ENCODE measurements at places on chromosomes 3 and 15. TPM values are rescaled to one million over a fixed set of nuclear protein-coding genes. Genes with fewer than 3 reads are reported as not detected.

The GOLGA8A gene
- 560 TPM for total RNA-seq

The TIMP4 gene
- total RNA-seq, result not detected

- peak; percentile 86 for ATAC-seq
Measured at GRCh38 chr15:52378746-52379394, 83.3 kb upstream of the MYO5C start.

GRCh38 chr3:177724020-177724638, 526.8 kb upstream of the TBL1XR1 start:
- no peak for ATAC-seq

DNA sequence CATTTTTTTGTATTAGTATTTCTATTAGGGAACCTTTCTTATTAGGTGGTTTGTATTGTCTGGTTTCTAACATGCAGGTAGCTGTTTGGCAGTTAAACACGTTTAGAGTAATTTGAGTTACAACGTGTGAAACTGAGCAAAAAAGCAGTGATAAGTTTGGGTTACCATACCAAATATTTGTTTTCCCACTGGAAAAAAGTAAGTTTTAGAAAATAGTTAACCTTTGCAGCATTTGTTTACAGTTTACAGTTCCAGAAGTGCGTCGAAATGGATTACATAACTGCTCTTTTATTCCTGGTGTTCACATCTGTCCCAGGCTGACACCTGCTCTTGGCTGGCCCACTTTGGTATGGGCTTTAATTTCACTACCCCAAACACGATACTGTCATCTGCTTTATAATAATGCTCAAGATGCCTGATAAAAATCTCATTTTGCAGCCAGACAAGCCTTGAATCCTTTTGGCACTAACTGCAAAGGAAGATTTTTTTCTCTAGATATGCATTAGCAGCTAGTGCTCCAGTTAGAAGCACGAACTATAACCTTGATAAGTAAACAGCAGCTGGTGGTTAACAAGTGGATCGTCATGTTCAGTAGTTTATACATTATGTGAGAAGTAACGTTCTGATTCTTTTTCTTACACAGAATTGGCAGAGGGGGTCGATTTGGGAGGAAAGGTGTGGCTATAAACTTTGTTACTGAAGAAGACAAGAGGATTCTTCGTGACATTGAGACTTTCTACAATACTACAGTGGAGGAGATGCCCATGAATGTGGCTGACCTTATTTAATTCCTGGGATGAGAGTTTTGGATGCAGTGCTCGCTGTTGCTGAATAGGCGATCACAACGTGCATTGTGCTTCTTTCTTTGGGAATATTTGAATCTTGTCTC, 5.3 kb downstream of the EIF4A2 start:
- ATAC-seq, result no peak

DNA sequence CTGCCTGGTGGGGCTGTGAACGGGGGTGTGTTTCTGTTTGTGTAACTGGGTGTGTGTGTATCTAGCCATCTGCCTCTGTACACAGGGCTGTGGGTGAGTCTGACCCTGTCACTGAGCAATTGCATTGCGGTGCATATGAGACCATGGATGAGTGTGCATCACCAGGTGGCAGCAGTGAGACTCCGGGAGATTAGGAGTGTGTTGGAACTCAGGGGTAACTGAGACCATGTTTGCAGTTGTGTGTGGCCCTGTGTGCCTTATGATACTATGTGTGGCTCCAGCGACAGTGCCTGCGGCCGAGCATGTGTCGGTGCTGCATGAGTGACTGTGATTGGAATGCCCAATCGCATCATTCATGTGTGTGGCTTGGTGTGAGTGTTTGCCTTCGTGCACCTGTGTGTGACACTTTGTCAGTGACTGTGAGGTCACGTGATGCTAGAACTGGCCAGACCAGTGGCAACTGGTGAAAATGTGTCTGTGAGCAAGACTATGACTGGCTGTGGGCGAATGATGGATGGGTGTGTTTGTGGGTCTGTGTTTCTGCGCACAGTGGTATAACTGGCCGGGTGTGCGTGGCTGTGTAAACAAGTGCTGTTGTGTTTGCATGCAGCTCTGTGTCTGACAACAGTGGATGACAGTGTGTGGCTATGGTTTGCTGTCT, 14.0 kb downstream of the VILL start:
- ATAC-seq, result peak; percentile 79
